ENCODE measurements at places on chromosomes 1 and 21.

DNA sequence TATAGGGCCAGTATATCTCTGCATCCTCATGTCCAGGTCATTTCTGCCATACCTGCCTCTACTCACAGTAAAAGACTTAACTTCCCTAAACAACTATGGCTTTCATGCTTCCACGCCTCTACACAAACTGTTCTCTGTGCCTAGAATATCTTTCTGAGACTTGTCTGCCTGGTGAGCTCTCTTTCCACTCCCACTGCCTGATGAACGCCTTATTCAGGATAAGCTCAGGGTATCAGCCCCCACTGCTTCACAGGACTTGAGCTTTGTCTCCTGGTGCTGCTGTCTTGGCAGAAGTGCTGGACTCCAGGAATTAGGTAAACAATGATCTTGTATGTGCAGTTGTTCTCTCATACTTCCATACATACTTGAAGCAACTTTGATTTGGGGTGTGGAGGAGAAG lies 4.8 kb upstream of the DDX20 start:
- no peak for DNase-seq

- no peak for DNase-seq
These were observed 135.2 kb upstream of the COL11A1 start for GRCh38 chr1:103243481-103243880.

GRCh38 chr1:114719424-114719787 lies 2.8 kb upstream of the NRAS start:
- no peak for DNase-seq

GRCh38 chr1:2303016-2303775 lies 75.1 kb downstream of the SKI start:
- DNase-seq = no peak

DNA sequence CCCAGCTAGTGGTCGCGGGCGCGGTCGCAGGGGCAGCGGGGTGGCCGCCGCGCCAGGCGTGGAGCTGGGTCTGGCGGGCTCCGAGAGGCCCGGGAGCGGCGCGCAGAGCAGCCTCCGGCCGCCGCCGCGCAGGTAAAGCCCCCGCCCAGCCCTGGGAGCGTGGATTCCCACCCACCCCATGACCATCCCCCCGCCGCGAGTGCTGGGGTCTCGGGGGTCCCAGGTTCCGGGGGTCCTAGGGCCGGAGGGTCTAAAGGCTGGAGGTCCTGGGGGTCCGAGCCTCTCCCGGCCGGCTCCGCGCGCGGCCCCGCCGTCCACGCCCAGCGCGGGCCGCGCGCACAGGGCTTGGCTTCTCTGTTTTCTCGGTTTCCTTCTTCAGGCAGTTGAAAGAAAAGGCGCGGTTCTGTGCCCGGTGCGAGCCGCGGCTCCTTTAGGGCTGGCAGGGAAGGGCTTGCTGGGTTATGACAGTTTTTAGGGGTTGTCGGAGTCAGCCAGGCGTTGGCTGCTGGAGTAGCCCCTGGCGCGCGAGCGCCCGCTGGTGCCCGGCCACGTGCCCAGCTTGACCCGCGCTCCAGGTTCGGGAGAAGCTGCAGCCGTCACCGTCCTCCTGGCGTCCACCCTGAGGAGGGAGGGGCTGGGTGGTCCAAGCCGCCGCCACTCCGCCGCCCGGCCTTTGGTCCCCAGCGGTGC lies 359 bp downstream of the LRRC3 start:
- peak; percentile 34 for DNase-seq

DNA sequence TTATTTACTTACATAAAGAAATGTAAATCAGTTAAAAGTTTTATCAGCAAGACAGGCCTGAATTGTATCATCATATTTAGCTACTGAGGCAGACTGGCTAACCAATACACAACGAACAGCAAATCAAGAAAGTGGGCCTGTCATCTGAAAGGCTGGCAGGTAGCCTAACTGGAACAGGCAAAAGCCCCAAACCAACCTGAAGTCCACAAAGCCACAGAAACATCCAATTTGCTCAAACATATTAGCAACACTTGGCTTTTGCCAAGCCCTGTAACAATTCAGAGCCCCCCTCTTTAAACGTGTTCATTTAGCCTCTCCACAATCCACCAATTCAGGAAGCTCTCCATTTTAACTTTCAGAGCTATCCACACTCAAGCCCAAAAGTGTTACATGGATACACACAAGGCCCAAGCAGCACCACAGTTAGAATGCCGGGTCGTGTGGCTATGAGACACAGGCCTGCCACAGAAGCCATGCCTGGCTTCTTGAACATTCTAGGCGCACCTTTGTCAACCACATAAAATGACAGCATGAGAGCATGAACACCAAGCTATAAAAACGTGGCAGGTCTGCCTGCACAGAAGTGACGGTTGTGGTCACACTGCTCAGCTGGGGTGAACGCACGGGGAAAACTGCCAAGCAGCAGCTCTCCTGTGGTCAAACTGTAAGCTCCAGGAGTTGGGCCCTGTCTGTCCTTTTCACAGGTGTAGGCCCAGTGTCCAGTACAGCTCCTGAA lies 49.3 kb downstream of the CD34 start:
- peak; percentile 51 for DNase-seq

DNA sequence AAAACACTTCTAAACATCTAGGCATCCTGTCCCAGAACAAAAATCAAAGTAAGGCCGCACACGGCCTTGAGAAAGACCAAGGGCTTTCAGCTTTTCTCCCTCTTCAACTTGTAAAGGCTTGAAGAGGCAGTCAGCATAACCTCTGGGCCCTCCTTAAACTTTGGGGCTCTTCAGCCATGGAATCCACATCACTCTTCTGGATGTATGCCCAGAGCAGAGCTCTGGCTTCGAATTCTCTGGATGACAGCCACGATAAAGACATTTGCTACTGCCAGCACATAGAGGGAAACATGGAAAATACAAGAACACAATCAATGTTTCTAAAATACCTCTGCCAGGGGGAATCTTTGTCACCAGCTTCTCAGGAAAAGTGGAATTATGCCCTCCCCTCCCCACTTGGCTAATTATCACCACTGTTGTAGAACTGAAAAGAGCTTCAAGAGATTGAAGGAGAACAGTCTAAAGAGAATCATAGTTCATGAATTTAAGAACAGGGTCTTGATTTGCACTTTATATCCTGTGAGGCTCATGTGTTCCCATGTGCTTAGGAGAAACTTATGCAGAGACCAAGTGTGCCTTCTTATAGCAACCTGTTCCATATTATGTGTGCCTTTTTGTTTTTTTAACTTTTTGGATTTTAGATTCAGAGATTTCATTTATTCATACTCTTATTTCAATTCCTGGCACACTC lies 39.0 kb upstream of the DPT start:
- no peak for DNase-seq

- no peak for DNase-seq
These were observed 32.0 kb downstream of the COLGALT2 start for GRCh38 chr1:184005506-184005905.

DNA sequence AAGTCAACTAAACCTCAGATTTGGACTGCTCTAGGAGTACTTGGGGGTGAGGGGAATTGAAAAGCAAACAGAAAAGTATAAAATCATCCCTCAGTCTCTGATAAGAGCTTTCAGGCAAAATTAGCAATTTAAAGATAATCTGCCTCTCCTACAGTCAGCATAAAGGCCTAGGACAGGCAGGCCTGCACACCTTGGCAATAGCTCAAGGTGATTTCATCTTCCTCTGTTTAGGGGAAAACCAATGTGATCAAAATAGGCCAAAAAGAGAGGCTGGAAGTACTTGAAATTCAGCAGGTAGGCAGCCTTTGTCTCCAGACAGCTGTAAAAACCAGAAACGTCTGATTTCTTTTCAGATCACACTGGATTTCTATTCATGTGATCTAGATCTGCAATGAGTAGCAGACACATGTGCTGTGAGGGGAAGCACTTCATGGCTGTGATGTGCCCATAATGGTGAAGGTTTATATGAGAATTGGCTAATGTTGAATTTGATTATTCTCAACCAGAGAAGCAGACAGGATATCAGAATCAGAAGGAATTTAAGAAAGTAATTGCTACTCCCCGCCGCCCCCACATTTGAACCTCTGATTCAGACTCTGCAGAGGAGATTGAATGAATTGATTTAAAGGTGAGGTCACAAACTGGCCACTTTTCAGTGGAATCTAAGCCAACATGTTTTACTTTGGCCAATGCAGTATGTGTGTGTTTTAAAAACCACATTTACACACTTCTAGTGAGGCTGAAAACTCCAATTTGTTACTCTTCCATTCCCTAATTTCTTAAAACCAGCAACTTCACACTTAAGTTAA lies 45.8 kb upstream of the DNASE2B start:
- DNase-seq = no peak

DNA sequence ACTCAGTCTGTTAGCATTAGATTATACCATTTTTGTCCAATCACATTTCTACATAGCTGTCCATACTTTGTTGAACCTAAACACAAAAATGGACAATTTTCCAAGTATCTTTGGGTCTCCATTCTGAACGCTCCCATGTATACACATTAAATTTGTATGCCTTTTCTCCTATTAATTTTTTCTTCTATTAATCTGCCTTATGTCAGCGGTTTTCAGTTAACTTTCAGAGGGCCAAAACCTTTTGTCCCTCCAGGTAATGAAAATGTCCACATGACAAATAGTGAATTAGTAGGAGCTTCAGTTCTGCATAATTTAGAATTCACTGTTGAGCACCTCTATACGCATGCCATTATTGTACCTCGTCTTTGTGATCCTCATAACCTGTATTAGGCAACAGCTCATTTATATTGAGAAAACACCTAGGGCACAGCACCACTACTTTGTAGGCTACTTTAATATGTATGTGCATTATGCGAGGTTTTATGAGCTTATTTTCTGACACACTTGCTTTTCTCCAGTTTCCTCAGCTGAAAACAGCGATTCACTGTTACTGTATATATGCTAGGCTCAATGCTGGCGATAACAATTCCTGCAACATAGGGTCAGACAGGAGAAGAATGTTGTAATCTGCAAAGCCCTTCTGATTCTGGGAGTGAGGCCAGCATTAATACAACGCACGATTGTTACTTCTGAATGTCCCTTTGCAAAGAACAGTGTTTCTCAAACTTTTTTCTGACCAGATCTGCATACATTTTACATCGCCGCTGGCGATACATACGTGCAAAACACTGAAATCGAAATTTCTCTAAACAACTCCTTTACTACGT lies 1.1 kb upstream of the ABCD3 start:
- DNase-seq = no peak
